ENCODE measurements at places on chromosomes 16 and 17. TPM values are rescaled to one million over a fixed set of nuclear protein-coding genes. Genes with fewer than 3 reads are reported as not detected.
A peak's percentile ranks its signal among the peaks of the same experiment; 100 is the strongest.

The LRRC37A gene
- total RNA-seq, result 5.1 TPM

The RAMP2 gene
- total RNA-seq, result 77.7 TPM

The C16orf78 gene
- not detected for total RNA-seq

The NOG gene
- total RNA-seq, result 3.6 TPM

The C17orf78 gene
- not detected for total RNA-seq

The EFNB3 gene
- total RNA-seq, result 0.84 TPM

The AURKB gene
- 0.81 TPM for total RNA-seq

The ZC3H18 gene
- total RNA-seq, result 38.5 TPM

The MYH2 gene
- total RNA-seq, result not detected

The CLEC18A gene
- total RNA-seq, result 3.0 TPM

The BRICD5 gene
- 6.0 TPM for total RNA-seq

The IL34 gene
- 14.2 TPM for total RNA-seq

DNA sequence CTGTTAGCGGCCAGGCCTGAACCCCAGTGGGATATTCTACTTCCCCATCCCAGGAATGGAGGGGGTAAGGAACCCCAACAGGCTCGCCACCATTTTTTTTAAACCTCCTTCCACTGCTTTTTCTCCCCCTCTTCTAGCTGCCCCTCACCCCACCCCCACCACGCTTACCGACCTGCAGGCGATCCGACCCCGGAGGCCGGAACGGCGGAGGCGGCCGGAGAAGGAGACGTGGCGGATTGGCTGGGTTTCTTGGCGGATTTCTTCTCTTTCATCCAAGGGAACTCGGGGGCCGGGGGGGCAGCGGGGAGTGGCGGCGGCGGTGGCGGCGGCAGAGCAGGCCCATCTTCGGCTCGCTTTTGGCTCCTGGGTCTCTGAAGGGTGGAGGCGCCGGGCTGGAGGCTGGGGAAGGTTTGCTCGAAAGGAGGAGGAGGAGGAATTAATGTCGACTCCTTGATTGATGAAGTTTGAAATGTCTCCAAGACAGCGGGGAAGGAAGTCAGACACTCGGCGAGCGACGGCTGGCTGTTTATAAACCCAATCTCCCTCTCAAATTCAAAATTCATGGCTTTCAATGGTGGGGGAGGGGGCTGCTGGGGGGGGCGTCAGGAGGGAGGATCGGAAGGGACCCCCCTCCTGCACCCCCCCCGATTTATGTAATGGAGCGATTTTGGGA lies 424 bp downstream of the HOXB2 start:
- H3K36me3 ChIP-seq, result no peaks in the 10 kb centered on the region
- no peaks in the 10 kb centered on the region for H3K4me1 ChIP-seq
- no peaks in the 10 kb centered on the region for H3K27me3 ChIP-seq

DNA sequence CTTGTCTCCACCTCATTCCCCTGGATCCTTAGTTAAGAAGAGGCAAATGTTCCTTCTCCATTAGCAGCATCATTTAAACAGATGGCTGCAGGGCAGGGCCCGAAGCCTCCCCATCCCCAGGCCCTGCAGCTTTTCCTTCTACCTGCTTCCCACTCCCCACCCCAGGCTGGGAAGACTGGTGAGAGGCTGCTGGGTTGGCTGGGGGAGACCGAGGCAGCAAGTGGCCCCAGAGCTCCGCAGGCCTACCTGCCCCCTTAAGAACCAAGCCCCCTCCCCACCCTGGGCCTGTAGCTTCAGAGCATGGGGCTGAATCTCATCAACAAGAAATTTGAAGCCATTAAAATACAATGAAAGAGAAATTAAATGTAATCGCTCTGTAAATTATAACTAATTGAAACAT lies 22.1 kb upstream of the RPL38 start:
- H3K4me1 ChIP-seq, result no peaks in the 10 kb centered on the region
- no peak overlapping the region for H3K27ac ChIP-seq
- no peak for DNase-seq
- H3K27me3 ChIP-seq, result no peaks in the 10 kb centered on the region

GRCh38 chr17:34241062-34241461 lies 14.0 kb upstream of the CCL2 start:
- no peaks in the 10 kb centered on the region for H3K4me1 ChIP-seq
- no peak overlapping the region for H3K27ac ChIP-seq
- no peaks in the 10 kb centered on the region for H3K36me3 ChIP-seq
- no peak overlapping the region for H3K4me3 ChIP-seq
- no peaks in the 10 kb centered on the region for H3K27me3 ChIP-seq

DNA sequence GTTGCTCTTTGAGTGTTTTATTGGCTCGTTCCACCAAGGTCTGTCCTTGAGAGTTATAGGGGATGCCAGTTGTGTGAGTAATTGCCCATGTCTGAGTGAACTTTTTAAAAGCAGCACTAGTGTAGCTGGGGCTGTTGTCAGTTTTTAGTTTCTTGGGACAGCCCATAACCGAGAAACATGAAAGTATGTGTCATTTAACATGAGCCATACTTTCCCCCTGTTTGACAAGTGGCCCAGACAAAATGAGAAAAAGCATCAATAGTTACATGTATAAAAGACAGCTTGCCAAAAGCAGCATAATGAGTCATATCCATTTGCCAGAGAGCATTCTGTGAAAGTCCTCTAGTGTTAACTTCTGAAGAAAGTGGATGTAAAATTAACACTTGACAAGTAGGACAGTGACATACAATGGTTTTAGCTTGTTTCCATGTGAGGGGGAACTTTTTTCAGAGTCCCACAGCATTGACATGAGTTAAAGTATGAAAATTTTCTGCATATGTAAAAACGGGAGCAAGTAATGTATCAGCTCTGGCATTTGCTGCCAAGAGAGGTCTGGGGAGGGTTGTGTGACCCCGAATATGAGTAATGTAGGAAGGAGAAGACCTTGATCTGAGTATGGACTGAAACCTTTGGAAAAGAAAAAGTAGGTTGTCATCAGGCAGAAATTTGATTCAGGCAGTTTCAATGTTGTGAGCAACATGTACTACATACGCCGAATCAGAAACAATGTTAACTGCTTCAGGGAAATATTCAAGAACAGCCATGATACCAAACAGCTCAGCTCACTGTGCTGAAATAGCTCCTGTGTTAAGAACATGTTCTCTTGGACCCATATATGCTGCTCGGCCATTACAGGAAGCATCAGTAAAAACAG lies 56.8 kb upstream of the ARL4D start:
- no peaks in the 10 kb centered on the region for H3K36me3 ChIP-seq
- H3K27ac ChIP-seq, result no peak overlapping the region
- no peak overlapping the region for H3K4me3 ChIP-seq
- H3K27me3 ChIP-seq, result no peaks in the 10 kb centered on the region
- DNase-seq, result no peak

GRCh38 chr16:59168461-59169114 lies 434.5 kb upstream of the GOT2 start:
- H3K36me3 ChIP-seq, result no peaks in the 10 kb centered on the region
- no peaks in the 10 kb centered on the region for H3K27me3 ChIP-seq
- no peak overlapping the region for H3K4me3 ChIP-seq
- no peak overlapping the region for H3K27ac ChIP-seq
- H3K4me1 ChIP-seq, result no peaks in the 10 kb centered on the region
- DNase-seq, result no peak

DNA sequence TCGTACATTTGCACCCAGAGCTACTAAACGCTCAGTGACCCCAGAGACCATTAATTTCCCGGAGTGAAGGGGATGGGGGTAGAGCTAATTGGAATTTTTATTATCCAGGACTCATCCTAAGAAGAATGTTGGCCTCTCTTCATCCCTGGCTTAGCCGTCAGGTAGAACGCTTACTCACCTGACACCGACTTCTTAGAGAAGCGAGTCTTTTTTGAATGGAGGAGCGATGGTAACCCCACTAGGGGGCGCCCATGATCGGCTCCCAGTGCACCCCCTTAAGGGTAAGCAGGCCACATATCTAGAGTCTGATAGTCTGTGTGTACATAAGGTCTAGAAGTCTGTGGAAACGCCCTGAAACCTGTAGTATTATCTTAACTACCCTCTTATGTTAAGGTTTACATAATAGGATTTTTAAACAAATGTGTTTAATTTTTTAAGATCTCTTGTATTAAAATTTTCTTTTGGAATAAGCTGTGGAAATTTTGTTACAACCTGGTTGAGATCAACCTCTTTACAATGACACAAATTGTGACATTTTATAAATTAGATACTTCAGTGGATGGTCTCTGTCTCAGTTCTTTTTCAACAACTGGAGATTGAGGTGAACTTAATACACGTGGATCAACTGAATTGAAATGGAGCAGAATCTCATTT lies 229.8 kb downstream of the CPPED1 start:
- no peaks in the 10 kb centered on the region for H3K4me1 ChIP-seq
- H3K27ac ChIP-seq, result no peak overlapping the region

DNA sequence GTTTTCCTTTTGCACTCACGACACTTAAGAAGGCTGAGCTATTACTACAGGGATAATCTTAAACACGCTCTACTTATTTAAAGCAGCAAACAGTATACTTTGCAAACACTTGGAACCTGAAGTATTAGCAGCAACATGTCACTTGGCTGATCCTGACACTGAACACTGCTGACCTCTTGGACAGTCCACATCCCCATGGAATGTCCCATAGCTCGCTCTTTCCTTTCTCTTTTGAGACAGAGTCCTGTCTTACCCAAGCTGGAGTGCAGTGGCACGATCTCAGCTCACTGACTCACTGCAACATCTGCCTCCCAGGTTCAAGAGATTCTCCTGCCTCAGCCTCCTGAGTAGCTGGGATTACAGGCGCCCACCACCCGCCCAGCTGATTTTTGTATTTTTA lies 26.4 kb downstream of the SMYD4 start:
- peaks cover 8% of the 10 kb centered on the region for H3K36me3 ChIP-seq
- no peak overlapping the region for H3K4me3 ChIP-seq
- no peaks in the 10 kb centered on the region for H3K27me3 ChIP-seq
- H3K27ac ChIP-seq, result no peak overlapping the region
- DNase-seq, result no peak
- no peaks in the 10 kb centered on the region for H3K4me1 ChIP-seq

GRCh38 chr17:41178843-41179616 lies 1.0 kb upstream of the KRTAP4-2 start:
- no peak overlapping the region for H3K27ac ChIP-seq
- H3K36me3 ChIP-seq, result no peaks in the 10 kb centered on the region
- no peak for DNase-seq
- no peak overlapping the region for H3K4me3 ChIP-seq
- H3K27me3 ChIP-seq, result no peaks in the 10 kb centered on the region

DNA sequence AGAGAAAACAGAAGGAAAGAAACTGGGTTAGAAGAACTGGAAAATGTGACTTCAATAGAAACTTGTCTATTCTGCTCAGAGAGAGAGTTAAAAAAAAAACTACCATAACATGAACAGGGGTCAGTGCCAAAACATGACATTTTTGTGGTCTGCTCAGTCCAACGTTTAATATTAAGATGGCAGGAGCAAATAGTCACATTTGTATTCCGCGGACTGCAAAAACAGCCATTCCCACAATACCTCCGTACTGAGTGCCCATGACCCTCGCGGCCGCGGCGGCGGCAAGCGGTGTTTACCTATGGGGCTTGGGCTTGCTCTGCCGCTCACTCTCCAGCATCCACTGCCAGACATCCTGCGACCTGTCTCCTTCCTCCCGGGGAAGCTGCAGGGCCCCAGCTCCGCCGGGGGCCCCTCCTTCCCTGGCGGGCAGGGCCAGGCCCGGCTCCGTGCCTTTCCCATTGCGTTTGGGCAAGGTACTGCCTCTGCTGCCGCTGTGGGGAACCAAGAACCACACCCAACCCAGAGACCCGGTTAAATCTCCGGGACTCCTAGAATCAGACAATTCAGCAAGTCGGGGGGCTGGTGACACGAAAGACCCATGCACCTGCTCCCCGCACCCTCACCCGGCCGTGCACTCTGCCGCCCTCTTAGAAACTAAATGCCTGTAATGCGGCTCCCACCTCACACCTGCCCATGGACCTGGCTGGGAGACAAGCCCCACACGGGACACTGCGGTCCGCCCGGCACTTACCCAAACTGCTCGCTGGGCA lies 24.7 kb downstream of the AXIN2 start:
- no peak for DNase-seq
- H3K4me1 ChIP-seq, result no peaks in the 10 kb centered on the region
- H3K27ac ChIP-seq, result no peak overlapping the region

- no peaks in the 10 kb centered on the region for H3K27me3 ChIP-seq
- no peak overlapping the region for H3K27ac ChIP-seq
- H3K4me1 ChIP-seq, result peaks cover 2% of the 10 kb centered on the region
- DNase-seq, result no peak
- peaks cover 4% of the 10 kb centered on the region for H3K36me3 ChIP-seq
Observed at GRCh38 chr16:53599548-53599947, 96.5 kb upstream of the AKTIP start.

DNA sequence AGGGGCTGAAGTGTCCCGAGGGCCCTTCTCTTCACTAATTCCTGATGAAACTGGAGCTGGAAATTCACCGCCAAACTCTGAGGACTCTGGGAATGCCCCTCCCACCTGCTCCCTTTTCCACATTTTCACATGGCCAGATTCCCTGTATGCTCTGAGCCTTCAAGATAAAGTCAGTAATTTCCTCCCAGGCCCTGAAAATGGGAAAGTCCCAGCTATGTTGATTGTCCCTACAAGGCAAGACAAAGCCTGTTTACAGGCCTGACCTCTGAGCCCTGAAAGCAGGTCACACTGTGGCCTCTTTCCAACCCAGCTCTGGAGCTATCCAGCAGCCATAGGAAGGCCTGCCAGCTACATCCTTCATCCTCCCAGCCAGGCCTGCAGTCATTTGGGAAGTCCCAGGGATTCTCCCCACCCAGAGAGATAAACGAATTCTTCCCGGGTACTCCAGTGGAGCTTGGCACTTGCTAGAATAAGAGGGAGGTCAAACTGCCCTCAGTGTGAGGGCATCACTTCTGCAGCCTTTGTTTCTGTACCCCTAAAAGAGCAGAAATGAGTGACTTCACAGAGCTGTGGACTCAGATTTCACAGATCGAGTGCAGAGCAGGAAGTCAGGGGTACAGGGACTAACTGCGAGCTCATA lies 19.6 kb upstream of the CCL2 start:
- H3K4me1 ChIP-seq, result peaks cover 3% of the 10 kb centered on the region
- no peaks in the 10 kb centered on the region for H3K27me3 ChIP-seq
- H3K36me3 ChIP-seq, result no peaks in the 10 kb centered on the region

- peak; percentile 84 for DNase-seq
- no peaks in the 10 kb centered on the region for H3K27me3 ChIP-seq
- H3K36me3 ChIP-seq, result no peaks in the 10 kb centered on the region
- no peak overlapping the region for H3K4me3 ChIP-seq
Observed at GRCh38 chr16:70395345-70395901, 43.5 kb downstream of the ST3GAL2 start.

DNA sequence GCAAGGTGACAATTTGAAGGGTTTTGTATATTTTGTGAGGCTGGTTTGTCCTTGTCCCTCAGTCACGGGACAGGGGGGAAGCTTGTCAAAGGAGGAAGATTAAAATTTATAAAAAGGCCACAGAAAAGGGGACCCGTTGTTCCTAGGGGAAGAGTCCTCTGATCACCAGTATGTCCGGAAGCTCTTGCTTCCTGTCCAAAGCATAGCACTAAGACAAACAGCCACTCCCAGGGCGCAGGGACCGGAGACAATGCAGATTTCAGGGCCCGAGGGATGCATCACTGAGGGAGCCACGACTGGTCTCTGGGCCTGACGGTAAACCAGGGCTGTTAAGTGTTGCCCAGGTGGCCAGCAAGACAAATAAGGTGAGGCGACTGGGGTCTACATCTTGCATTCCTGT lies 95.2 kb downstream of the MAF start:
- H3K27me3 ChIP-seq, result no peaks in the 10 kb centered on the region
- no peak overlapping the region for H3K4me3 ChIP-seq
- peaks cover 3% of the 10 kb centered on the region for H3K4me1 ChIP-seq
- DNase-seq, result no peak
- H3K36me3 ChIP-seq, result no peaks in the 10 kb centered on the region

GRCh38 chr16:28879261-28879840 lies 1.1 kb downstream of the ATP2A1 start:
- H3K27ac ChIP-seq, result no peak overlapping the region
- H3K4me3 ChIP-seq, result peak overlapping the region; percentile 49
- H3K4me1 ChIP-seq, result no peaks in the 10 kb centered on the region
- H3K27me3 ChIP-seq, result no peaks in the 10 kb centered on the region
- DNase-seq, result no peak
- no peaks in the 10 kb centered on the region for H3K36me3 ChIP-seq

All from aorta (tissue), 5 donors.